Activated gamma-delta T cell (primary cell): ENCODE measurements at places on chromosomes 5 and 9.

GRCh38 chr9:134869554-134870300 is 10.9 kb upstream of the FCN2 start:
- no peak for DNase-seq

DNA sequence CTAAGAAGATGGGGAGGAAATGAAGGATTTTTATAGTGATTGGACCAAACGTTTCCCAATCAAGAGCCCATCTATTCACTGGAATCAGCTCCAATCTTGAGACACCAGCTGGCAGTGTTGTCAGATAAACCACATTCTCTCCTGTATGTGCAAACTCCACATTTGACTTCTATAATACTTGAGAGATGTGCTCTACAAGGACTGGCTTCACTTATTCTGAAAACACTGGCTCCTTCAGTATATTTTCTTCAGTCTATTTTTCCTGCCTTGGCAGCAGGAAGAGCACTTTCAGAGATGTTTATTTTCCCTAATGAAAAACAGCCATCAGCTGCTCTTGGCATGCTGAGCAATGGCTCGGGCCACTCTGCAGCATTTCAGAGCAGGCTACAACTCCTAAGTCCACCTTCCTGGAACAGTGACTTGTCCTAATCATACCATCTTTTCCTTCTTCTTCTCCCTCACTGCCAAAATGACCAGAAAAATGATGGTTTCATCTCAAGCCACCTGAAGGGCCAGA is 96.9 kb upstream of the FSTL4 start:
- no peak for DNase-seq

DNA sequence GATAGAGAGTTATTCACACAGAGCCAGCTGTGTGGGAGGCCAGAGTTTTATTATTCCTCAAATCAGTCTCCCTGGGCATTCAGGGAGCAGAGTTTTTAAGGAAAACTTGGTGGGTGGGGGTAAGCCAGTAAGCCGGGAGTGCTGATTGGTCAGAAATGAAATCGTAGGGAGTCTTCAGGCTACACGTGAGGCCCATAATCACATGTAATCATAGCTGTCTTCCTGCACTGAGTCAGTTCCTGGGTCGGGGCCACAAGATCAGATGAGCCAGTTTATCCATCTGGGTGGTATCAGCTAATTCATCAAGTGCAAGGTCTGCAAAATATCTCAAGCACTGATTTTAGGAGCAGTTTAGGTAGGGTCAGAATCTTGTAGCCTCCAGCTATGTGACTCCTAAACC is 10.8 kb upstream of the TTC39B start:
- no peak for DNase-seq

DNA sequence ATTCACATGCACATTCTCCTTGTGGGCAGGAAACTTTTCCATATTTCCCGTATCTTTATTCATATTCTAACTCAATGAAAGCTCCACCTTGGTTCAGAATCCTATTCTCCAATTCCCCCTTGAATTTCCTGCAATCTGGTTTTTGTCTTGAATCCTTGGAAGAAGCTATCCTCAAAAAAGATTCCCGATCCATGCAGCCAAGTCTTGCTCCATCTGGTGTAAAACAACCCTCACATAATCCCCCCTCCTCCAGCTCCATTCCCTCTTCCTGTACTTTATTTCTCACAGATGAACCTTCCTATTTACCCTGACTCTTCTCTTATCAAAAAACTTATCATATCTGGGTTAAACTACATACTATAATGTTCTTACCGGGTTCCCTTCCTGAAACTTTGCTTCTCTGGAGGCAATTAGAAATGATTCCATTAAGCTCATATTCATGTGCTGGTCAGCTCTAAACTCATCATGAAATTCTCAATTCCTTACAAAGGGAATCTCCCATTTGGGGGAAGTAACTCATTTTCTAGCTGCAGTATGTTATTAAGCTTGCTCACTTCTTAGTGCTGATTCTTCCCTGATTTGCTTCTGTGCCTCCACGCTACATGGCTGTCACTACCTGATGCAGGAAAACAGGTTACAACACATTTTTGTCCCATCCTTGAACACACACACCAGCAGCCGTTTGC is 81.7 kb downstream of the GNAQ start:
- no peak for DNase-seq

GRCh38 chr5:42436051-42436450 is 12.8 kb downstream of the GHR start:
- DNase-seq = no peak

- DNase-seq = no peak
These were observed 71.5 kb downstream of the FCHO2 start for GRCh38 chr5:73027361-73027760.

DNA sequence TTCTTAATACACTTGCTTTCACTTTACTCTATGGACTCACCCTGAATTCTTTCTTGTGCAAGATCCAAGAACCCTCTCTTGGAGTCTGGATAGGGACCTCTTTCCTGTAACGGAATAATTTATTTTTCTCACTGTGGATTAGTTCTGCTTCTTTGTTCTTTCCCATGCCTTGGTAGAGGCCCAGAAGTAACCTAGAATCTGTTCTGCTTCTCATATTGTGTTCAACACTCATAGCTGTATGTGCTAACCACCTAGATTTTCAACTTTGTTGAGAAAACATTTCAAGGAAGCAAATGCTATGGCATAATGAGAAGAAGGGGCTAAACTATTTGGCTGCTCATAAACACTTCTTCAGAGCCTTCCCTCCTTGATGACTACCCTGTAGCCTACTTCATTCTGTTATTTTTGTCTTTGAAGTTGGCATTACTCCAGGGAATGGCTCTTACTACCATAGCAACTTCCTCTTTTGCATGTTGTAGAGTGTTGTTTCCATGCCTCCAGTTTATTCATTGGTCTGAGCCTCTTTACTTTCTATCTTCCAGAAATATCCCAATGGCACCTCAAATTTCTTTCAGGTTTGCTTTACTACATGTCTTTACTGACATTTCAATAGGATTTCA is 74.3 kb downstream of the KIAA0825 start:
- no peak for DNase-seq

- no peak for DNase-seq
These were observed 337.1 kb downstream of the GADD45G start for GRCh38 chr9:89941875-89942274.

DNA sequence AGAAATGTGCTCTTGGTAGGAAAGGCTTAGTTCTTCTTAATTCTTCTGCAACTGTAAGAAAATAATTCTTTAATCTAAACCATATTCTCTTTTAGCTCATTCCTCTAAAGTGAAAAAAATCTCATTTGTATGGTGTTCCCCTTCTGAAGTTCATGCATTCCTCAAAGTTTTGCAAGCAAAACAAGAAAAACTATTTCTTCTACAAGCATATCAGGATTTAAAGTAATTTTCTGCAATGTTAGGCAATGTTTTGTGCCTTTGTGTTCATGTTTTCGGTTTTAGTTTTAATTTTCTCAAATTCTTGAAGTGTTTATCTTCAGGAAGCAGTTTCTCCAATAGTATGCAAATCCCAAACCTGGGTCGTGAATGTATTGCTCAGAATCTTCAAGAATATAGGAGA is 12.7 kb upstream of the GPR21 start:
- no peak for DNase-seq

DNA sequence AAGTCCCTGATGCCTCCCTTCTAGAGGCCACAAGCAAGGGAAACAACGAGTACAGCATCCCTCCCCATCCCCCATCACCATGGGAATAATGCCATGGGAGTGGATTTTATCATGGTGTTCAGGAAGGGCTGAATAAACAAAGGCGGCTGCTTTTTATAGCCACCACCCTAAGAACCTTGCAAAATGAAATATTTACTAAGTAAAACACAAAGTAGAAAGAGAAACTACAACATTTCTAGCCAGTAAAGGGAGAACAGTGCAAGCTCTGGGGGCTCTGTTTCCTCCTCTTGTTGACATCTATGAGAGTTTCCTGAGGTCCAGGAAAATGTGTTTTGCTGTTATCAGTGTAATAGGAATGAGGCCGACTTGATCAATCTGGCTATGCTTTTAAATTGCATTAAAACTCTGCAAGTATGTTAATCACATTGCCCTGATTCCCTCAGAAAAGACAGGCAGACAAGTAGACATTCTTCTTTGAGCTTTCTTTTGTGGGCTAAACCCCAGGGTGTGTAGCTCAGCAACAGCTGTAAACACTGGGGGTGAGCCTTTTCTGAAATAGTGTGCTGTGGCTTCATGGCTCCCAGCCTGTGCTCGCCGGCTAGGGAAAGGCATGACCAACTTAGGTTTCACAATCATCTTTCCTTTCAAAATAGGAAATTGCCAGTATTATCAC is 31.1 kb downstream of the SV2C start:
- DNase-seq = no peak

DNA sequence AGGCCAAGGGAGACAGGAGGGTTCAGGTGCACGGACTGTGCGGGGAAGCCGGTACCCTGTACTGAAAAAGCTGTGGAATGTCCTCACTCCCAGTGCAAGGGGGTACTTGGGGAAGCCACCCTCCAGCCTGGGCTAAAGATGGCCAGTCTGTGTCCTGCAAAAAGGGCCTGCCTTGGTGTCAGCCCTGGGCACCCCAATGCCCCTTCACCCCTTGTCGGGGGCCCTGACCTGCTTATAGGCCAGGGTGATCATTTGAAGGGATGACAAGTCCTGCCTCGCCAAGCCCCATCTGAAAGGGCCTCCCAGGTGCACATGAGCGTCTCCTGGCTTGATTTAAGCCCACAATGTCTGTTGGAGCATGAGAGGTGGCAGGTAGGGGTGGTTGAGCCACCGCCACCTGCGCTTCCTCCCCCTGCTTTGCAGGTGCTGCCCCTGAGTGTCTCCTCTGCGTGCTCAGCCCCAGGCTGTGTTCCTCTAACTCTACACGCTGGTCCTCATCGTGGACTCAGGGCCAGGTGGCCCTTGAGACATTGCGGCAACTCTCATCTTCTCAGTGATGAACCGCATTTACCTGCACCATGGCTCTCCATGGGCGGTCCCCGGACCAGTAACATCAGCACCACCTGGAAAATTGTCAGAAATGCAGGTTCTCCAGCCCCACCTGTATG is 97.0 kb downstream of the ANKRD33B start:
- no peak for DNase-seq

- no peak for DNase-seq
These were observed at the start of the genes EIF4E1B and SNCB for GRCh38 chr5:176629853-176630680. EIF4E1B (plus strand) TSS chr5:176630675; CDS start chr5:176642788, 12,113 bp downstream. SNCB (minus strand) TSS chr5:176630534; CDS start chr5:176629654, 880 bp downstream.

DNA sequence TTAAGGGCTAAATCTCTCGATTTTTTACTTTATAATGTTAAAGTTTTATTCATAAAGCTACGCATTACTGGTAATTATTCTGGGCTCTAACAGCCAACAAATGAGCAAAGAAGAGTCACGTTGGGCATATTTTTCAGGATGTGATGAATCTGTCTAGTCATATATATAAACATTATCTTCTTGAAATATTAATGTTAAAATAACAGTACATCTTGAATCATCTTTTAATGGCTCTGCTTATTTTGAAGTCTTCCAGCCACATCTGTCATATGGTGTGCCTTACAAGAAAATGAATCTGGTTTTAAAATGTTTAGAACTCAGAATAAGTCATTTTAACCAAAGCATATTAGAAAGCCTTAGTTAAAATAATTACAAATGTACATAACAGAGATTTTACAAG is 96.9 kb downstream of the CWC27 start:
- DNase-seq = no peak

DNA sequence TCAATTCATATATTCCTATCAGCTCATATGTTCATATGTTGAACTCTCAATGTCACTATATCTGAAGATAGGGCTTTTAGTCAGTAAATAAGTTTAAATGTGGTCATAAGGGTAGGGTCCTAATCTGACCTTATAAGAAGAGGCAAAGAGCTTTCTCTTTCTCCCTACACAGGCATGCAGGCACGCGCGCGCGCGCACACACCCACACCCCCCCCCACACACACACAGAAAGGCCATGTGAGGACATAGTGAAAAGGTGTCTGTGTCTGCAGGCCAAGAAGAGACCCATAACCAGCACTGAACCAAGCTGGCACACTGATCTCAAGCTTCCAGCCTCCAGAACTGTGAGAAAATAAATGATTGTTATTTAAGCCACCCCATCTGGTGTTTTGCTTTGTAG is 76.0 kb downstream of the PDE4D start:
- no peak for DNase-seq

- DNase-seq = no peak
These were observed 318.6 kb upstream of the RGMB start for GRCh38 chr5:98454904-98455303.

DNA sequence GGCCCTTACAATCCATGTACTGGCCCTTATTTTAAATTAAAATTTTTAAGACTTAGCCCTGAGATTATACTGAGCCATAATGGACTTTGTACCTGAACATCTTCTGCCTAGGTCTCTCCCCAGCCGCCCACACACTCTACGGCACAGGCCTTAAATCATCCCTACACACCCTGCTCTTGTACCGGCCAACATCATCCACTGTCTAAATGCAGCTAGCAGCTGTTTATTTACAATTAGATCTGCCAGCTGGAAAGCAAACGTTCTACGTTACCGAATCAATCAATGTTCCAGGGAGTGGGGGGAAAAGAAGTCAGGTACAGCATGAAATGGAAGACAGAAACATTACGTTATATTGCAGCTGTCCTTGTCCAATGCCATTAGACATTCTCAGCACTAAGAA is 88.4 kb upstream of the GRAMD2B start:
- no peak for DNase-seq

DNA sequence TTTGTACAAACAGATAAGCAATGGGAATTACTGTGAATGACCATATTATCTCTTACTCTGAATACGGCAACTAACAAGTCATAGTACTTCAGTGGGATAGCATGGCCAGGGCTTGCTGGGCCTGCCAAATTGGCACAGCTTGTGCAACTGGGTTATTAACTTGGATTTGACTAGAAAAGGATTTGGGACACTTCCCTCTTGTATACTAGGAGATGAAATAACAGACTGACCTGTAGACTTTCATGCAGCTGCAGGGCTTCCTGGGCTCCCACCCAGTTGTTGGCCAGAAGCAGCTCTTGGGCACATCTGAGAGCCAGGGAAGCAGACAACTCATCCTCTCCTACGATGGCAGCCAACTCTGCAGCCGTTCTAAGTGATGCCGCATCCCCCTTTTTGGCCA is 39.8 kb downstream of the CNOT8 start:
- no peak for DNase-seq

GRCh38 chr9:122562134-122562760 is 9.3 kb downstream of the OR1N2 start:
- no peak for DNase-seq

DNA sequence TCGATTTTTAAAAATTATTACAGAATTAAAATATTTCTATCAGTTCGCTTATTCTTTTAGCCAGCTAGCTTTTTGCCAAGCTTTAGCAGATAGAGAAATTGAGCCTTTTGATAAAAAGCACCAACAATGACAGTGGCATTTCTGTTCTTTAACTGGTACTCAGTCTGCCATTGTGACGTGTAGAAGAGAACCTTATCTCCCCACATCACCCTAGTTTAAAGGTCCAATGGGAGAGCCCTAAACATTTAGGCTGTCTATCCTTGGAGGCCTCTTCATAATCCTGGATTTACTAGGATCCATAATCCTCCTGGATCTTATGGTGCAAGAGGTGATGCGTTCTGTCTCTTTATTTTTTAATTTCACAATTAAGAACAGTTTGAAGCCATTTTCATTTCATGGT is 3.0 kb downstream of the BASP1 start:
- DNase-seq = no peak

- DNase-seq = no peak
These were observed 354.4 kb downstream of the ADAMTS6 start for GRCh38 chr5:65127161-65127901.

- no peak for DNase-seq
These were observed 22.2 kb downstream of the GLE1 start for GRCh38 chr9:128526720-128527119.
